ENCODE measurements at places on chromosomes 11 and 22. TPM values are rescaled to one million over a fixed set of nuclear protein-coding genes. Genes with fewer than 3 reads are reported as not detected.
A peak's percentile ranks its signal among the peaks of the same experiment; 100 is the strongest.

DNA sequence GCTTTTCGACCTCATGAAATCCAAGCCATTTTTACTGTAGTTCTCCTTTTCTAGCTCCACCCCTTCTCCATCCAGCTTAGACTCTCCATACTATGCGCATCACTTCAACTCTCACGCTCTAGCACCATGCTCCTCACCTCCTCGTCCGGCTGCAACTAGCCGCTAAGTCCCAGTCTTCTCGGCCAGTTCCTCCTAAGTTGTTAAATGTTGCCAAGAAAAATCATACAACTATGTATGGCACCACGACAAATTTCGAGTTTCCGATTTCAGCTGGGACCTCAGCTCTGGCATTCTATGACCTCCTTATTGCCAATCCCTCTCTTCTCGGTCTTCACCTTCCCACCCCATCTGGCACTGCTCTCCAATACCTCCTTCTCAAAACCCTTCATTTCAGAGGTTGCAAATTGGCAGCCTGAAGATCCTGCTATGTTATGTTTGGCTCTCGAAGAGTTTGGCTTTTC is 1.0 kb downstream of the ZNF70 start:
- DNase-seq: no peak

DNA sequence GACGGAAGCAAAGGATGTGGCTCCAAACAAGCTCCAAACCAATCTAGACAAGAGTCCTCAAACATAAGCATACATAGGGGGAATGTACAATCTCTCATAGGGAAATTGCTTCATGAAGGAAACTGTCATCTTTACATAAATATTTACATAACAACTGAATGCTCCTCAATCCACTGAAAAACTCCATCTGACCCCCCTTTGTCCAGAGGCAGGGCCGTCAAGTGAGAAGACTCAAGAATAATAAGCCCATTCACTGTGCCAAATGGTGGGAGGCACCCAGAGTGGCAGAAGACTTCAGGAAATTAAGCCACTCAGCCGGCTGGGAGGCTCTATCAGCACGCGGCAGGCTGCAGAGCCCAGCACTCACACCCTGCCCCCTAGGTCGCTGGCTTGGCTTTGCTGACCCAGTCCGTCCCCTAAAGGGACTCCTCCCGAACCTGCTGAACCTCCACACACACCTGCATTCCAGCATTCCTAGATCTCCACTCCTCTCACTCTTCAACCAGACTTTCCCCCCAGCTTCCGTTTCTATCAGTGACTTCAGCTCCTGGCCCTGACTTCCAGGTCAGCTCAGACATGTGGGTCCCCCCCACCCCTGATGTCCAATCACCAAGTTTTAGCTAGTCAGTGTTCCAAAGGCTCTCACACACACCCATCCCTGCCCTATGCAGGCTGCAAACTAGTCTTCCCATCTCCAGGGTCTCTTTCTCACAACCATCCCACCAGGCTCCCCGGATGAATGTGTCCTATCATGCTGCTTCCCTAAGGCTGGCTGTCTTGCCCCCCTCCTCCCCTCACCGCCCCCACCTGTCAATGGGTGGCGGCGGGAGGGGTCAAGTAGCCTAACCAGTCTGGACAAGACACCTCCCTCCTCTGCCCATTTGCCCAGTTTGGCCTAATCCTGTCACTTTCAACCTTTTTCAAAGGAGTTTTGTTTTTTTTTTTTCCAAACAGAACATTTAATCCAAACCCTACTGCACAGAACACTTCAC is 11.3 kb downstream of the VPS37C start:
- peak; percentile 8 for DNase-seq

- peak; percentile 22 for DNase-seq
Measured at GRCh38 chr11:112613051-112613972, 347.9 kb upstream of the NCAM1 start.

GRCh38 chr11:125379981-125380380 is 116.1 kb downstream of the FEZ1 start:
- DNase-seq: no peak

DNA sequence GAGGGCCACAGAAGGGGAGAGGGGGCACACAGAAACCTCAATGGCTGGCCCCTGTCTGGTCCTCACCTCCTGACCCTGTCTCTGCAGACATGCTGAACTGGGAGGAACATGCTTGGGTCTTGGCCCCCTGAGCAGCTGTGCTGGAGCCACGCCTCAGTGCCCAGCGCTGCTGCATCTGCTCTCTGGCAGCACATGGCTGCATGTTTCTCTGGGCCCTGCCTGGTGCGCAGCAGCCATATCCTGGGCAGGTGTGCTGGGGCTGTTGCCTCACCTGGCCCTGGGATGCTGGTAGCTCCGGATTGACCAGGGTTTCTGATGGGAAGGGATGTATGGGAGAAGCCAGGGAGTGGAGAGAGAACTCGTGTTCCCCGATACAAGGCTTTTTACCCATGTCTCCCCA is 248.0 kb downstream of the ST3GAL4 start:
- DNase-seq: no peak

DNA sequence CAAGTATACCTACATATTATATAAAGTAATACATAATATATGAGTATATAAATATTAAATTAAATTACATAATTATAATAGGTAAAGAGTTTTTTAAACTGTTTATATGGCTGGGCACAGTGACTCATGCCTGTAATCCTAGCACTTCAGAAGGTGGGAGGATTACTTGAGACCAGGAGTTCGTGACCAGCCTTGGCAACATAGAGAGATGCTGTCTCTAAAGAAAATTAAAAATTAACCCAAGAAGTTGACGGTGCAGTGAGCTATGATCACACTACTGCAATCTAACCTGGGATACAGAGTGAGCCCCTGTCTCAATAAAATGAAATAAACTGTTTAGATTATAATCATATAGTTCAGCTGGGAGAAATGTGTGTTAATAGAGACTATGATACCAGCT is 363.0 kb downstream of the DDX10 start:
- no peak for DNase-seq

Gene ACCS
- total RNA-seq: 2.1 TPM

DNA sequence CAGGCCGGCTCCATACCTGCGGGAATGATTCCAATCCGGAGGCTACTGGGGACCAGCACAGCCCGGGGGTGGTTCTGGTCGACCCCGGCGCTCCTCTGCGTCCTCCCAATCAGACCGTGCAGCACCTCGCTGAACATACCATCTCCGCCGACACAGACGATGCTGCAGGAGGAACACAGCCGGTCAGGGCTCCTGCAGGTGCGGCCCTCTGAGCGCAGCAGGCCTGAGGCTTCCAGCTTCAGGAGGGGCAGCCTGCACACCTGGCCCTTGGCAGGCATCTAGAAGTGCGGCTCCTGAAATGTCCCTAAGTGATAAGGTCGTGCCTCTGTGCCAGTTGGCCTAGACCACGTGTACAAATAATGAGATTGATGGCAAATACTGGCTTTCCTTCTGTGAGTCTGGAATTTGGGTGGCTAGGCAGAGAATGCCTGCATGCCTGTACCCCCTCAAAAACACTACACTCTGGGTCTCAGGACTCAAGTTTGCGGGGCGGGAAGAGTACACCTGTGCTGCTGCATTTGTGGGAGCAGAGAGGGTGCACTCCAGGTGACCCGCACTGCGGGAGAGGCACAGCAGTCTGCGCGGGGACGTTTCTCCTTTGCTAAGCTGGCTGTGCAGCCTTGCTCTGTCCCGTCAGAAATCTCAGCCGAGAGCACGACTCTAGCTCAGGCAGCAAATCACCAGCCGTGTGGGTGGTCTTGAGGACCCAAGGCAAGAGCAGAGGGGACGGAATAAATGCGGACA is 30.1 kb downstream of the CERK start:
- DNase-seq: no peak

DNA sequence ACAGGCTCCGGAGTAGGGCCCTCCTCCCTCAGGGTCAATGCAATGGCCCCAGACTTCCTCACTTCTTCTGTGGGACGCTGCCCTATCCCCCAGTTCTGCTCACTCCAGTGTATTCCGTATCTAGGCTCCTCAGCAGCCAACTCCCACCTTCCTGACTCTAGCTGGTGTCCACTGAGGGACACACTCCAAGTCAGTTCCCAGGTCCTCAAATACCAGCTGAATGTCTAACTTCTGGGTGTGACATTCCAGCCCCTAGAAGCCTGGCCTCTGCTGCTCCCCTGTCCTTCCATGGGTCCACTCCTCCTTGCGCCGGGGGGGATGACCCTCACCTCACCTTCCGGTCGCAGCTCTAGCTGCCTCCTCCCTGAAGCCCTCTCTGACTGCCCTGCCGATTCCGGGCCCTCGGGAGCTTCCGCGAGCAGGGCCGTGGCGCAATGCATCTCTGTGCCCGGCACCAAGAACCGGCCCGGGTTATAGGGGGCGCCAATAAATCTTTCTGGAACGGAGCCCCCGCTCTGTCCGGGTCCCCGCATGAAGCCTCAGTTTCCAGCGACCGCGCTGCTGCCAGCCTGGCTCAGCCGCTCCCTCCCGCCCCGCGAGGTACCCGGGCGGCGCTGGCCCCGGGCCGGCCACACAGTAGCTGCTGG is 15.4 kb downstream of the BAD start:
- no peak for DNase-seq

Gene KCNE3
- 1.9 TPM for total RNA-seq

- DNase-seq: no peak
Measured at GRCh38 chr11:6542727-6543126, 45.6 kb downstream of the DNHD1 start.

DNA sequence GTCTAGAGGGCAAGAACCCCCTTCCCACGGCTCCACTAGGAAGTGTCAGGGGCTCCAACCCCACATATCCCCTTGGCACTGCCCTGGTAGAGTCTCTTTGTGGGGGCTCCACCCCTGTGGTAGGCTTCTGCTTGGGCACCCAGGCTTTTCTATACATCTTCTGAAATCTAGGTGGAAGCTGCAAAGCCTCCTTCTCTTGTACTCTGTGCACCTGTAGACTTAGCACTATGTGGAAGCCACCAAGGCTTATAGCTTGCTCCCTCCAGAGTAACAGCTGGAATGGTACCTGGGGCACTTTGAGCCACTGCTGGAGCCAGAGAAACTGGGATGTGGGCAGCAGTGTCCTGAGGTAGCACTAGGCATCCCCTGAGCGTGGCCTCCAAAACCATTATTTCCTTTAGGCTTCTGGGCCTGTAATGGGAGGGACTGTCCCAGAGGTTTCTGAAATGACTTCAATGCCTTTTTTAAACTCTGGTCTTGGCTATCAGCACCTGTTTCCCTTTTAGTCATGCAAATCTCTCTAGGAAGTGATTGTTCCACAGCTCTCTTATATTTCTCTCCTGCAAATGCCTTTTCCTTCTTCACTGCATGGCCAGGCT is 68.4 kb downstream of the TRAF6 start:
- no peak for DNase-seq

Gene SYT8
- 0.20 TPM for total RNA-seq

- no peak for DNase-seq
Measured at GRCh38 chr11:114060392-114061047, 1.0 kb downstream of the ZBTB16 start.

- DNase-seq: no peak
Measured at GRCh38 chr22:33756508-33756949, 163.7 kb downstream of the LARGE1 start.

Gene RFPL3
- not detected for total RNA-seq

DNA sequence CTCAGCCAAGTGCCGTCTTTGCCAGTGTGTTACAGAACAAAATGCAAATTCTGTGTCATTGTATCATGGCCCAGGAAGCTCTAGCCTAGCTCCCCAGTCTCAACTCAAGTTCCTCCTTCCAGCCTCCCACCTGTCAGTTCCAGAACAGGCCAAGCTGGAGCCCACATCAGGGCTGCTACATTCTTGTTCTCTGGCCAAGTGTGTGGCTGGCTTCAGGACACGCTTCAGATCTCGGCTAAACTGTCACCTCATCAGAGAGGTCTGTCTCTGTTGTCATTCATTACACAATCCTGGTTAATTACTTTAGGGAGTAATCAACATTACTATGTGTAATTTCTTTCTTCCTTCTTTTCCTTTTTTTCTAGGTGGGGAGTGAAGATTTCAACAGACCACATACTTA is 347.0 kb upstream of the SYN3 start:
- no peak for DNase-seq

Gene MOGAT2
- total RNA-seq: not detected
